ENCODE measurements at places on chromosomes 6 and 20. TPM values are rescaled to one million over a fixed set of nuclear protein-coding genes. Genes with fewer than 3 reads are reported as not detected.
A peak's percentile ranks its signal among the peaks of the same experiment; 100 is the strongest.

Gene OTOR
- not detected for total RNA-seq

Gene NINL
- 57.3 TPM for total RNA-seq

Gene C20orf141
- total RNA-seq = not detected

Gene SIRPD
- total RNA-seq = not detected

Gene ANGPT4
- total RNA-seq = 0.31 TPM

Gene ABHD16B
- not detected for total RNA-seq

Gene ZNF292
- total RNA-seq = 66.7 TPM

- no peak for DNase-seq
Observed at GRCh38 chr6:49233483-49233882, 229.6 kb downstream of the MMUT start.

DNA sequence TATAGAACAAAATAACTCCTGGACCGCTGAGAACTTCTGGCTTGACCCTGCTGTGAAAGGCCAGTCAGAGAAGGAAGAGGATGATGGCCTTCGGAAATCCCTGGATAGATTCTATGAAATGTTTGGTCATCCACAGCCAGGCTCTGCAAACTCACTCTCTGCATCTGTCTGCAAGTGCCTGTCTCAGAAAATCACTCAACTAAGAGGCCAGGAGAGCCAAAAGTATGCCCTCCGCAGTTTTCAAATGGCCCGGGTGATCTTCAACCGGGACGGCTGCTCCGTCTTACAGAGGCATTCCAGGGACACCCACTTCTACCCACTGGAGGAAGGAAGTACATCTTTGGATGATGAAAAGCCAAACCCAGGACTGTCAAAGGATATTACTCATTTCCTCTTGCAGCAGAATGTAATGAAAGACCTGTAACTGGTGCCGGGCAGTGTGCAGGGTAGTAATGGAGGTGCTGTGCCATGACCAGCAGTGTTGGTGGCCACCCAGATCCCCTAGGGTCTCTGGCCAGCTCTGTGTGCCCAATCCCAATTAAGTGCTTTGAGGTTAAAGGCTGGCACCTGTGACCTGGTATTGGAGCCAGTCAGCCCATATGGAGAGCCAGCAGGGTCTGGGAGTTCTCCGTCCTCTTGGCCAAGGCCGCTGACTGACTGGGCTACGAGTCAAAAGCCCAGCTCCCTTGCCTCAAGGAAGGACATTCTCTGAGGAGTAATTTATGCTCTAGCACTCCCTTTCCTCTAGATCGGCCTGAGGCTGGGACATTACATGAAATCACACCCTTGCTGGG is 87.1 kb downstream of the TRMT6 start:
- no peak for DNase-seq

DNA sequence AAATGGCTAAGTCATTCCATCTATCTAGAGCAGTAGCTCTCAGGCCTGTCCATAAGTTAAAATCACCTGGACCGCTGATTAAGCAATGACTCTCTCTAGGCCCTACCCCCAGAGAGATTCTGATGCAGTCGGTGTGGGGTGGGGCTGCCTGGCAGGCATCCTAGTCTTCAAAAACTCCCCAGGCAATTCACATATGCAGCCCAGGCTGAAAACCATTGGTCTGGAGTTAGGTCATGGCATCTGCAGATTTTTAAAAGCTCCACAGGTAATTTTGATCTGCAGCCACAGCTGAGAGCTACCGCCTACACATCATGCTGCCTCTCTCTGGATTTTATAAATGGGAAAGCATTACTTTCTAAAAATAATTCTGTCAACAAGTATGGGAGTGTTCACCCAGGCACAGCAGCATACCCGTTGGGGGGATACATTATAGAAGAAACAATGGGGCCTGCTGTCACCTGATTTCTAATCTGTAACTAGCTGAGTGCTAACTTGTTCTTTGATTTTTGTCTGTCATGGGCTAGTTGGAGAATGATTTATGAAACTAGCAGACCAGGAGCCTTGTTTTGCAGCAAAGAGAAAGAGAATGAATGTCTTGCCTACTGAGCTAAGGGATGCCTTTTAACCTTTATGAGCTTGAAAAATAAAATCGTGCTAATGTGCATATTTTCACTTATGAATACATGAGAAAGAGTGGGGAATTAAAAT is 44.1 kb upstream of the ATXN1 start:
- DNase-seq = peak; percentile 49

DNA sequence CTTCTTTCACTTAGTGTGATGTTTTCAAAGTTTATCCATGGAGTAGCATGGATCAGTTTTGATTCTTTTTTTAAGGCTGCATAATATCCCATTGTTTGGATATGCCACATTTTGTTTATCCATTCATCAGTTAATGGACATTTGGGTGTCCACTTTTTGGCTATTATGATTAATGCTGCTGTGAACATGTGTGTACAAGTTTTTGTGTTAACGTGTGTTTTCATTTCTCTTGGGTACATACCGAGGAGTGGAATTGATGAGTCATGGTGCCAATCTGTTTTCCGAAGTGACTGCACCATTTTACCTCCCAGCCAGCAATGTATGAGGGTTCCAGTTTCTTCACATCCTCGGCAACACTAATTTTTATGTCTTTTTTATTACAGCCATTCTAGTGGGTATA is 78.4 kb upstream of the CCDC28A start:
- no peak for DNase-seq

GRCh38 chr6:20061952-20062351 is 150.3 kb downstream of the MBOAT1 start:
- no peak for DNase-seq

GRCh38 chr20:41357424-41358163 is 9.0 kb downstream of the EMILIN3 start:
- no peak for DNase-seq

DNA sequence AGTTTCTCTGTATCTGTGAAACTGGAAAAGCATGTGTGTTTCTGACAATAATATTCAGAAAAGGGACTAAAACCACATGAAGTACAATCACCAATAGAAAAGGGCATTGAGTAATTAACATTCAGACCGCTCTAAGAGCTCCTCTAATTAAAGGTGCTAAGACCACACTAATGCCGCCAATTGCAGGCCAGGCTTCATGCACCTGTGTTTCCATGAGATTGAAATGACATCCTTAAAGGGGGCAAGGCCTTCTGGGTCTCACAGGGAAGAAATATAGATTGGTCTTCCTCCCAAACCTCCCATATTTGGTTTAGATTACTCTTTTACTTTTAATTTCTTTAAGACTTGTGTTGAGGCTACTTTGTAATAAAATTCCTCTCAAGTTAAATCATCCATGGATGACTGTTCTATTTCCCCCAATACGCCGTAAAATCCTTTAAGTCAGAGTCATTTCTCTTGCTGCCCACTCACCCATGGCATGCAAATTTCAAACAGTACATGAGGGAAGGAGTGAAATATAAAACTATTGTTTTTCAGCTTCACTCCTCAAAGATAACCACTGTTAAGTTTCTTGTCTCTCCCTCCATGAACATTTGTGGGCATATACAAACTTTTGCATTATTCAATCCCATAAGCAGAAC is 110.6 kb downstream of the UBE3D start:
- no peak for DNase-seq

DNA sequence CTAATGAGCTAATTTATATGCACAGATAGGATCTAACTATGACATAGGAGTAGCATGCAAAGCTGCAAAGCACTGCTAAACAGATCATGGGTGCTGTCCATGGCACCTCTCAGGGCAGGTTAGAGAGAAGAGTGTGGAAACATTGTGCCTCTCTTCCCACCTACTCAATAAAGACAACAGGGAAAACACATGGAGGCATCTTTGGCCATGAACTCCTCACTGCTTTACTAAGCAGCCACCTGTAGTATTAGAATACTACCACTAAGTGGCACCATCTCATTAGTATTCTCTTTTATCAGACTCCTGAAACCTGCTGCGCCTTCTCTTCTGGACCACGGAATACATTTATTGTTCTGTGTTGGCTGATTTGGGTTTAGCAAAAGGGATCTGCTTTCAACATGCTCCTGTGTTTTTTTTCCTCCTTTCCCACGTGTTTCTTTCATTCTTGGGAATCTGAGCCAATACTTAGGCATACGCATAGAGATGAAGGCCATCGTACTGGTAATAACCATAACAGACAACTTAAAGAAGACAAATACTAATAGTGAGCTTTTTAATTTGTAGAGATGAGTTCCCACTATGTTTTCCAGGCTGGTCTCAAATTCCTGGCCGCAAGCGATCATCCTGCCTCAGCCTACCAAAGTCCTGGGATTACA is 9.4 kb upstream of the HDDC2 start:
- peak; percentile 57 for DNase-seq

DNA sequence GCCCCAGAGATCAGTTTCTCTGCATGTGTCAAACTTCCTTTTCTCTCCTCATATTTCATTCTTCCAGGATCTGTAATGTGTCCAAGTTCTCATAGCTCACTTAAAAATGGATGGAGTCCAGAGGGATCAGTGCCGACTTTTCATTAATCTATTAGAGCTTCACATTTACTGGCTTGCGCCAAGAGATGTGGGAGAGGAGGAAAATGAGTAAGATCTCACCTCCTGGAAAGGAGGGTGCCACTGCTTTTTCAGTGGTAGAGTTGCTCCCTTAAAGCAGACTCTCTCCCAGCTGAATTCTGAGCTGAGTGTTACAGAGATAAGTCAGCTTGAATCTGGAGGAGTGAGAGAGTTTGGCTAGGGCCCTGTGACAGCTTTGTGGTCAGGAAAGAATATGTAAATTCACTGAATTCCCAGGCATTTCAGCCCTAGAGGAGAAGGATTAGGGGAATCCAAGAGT is 175.9 kb downstream of the SOX4 start:
- peak; percentile 77 for DNase-seq

DNA sequence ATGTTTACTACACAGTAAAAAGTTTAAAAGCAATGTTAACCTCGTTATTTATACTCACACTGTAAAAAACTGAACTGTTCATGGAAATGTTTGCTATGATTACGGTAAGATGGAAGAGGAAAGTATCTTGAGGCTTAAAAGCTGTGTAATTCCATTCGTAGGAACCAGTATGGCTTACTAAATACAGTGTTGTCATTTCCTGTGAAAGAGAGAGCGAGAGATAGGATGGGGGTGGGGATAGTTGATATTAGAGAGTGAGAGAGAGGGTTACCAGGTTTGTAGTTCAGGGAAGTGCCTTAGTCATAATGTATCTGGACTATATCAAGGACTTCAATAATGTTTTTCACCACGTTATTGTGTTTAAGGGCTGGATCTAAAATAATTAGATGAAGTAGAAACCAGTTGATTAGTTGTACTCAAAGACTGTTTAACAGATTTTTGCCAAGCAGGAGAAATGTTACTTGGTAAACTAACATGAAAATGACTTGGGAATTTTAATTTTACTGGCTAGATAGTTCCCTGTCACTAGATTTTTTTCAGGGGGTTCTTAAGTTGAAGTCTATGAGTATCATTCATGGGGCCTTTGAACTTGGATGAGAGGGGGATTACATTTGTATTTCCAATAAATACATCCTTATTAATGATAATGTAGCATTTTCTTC is 30.4 kb downstream of the AFDN start:
- DNase-seq = no peak

- no peak for DNase-seq
Observed at GRCh38 chr20:62887860-62888239, 26.2 kb upstream of the TCFL5 start.

DNA sequence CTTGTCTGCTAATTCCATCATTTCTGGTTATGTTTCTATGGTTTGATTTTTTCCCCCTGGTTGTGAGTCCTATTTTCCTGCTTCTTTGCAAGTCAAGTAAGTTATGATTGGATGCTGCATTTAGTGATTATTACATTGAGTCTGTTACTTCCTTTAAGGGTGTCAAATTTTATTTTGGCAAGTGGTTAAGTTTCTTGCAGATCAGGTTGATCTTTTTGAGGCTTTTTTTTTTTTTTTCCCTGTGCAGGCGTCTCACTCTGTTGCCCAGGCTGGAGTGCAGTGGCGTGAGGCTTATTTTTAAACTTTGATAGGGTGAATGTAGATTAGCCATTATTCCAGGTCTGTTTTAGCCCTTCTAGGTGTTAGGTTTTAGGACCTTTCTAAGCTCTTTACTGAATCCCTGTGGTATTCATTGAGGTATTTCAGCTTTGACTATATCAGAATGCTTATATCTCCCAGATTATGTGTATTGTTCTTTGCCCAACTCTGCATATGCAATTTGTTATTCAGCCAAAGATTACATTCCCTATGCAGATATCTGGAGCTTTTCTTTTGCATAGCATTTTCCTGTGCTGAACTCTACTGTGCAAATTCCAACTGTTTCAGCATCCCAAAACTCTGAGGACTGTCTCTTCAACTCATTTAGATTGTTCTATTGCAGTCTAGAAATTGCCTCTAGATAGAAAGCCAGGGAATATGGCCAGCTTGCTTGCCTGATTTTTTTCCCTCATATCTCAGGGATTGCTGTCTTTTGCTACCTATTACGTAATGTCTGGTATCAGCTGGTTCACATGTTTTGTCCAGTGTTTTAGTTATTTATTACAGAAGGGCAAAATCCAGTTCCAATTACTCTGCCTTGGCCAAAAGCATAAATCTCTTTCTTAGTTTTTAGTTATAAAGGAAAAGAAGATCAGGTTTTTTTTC is 113.3 kb downstream of the AFG1L start:
- DNase-seq = no peak
